ENCODE measurements at places on chromosomes 3 and 15.

GRCh38 chr3:136281966-136282520 is 31.9 kb downstream of the PCCB start:
- DNase-seq: no peak

DNA sequence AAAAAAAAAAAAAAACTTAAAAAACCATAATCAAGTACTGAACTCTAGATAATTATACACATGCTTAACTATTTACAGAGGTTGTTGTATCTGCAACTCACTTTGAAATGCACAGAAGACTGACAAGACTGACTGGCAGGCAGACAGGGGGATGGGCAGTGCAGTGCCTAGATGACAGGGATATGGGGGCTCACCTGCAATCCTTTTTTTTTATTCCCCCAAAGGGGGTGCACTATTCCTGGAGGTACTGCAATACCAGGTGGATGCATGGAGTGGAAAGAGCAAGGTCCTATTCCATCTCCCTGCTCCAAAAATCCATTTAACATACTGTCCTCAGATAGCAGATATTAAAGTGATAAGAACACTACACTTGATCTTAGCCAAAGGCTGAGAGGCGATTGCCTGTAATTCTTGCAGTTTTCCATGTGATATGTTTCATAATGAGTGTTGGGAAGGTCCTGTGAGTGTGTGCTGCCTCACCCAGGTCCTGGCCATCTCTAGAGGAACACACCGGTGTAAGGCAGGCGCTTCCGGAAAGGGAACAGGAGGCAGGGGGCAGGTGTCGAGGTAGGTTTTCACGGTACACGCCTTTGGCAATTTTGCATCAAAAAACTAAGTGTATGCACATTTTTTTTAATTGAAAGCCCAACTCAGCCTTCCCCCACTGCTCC is 22.7 kb downstream of the SEC61A1 start:
- DNase-seq: no peak

GRCh38 chr3:197961582-197961945 is 1.5 kb downstream of the LMLN start:
- no peak for DNase-seq

DNA sequence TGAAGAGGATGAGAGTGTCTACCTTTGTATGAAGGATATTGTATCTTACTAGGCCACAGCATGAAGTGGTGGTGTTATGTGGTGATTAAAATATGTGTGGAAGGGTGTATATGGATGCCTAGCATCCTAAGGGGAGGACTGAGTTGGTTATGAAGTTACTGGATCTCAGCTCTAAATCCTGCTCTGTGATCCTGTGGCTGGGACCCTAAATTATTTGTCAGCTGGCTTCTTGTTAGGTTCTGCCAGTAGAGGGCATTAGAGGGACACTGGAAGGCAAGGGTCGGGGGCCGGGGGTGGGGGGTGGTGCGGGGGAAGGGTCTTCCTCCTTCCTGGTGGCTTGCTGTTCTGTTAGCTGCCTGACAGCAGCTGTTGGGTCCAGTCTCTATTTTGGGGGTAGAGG is 34.9 kb downstream of the MORF4L1 start:
- DNase-seq: no peak

DNA sequence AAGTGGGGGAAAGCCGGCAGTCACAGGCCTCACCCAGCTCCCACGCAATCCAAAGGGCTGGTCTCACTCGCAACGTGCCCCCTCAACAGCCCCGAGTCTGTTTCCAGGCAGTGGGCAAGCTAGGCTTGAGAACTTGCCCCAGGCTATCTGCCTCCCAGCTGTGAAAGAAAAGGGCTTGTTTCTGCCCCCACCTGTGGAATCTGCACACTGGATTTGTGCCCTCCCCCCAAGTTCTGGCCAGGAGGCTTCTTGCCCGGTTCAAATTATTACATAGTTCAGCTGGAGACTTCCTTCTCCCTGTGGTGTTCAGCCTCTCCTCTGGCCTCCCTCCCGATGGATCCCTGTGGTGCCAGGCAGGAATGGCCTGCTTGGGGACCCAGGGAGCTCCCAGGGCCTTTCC is 283.9 kb upstream of the LYSMD4 start:
- no peak for DNase-seq

DNA sequence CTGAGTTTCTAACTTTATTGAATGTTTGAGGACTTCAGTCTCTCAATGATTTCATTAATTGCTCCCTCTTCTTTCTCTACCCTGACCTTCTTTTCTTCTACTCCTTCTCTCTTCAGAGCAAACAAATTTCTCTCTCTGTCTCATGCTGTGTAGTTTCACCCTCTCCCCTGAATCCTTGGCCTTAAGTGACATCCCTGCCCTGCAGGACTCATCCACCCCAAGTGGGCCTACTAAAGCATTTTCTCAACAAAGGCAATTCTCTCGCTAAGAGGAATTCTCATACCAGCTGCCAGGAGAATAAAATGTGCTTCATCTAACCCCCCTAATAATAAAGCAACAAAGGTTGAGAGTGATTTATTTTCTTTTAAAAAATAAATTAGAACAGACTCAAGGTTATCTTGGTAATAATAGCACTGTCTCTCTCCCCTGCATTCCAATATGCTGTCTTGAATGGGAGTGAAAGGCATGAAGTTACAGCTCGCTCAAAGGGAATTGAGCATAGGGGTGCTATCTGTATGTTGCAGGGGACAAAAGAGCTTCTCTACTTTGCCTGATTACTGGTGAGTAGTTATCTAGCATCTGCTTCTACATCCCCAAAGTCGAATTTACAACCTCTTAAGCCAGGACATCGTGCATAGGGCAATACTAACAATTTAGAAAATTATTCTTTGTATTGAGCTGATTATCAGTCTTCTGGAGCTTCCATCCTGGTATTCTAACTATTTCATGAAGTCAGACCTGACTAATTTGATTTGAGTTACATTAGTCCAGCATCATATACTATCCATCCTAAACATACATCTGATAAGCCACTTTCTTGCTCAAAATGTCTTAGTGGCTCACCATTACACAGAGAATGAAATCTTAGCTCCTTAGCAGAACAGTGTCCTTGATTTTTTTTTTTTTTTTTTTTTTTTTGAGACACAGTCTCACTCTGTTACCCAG is 76.9 kb upstream of the DNAJC19 start:
- DNase-seq: no peak

DNA sequence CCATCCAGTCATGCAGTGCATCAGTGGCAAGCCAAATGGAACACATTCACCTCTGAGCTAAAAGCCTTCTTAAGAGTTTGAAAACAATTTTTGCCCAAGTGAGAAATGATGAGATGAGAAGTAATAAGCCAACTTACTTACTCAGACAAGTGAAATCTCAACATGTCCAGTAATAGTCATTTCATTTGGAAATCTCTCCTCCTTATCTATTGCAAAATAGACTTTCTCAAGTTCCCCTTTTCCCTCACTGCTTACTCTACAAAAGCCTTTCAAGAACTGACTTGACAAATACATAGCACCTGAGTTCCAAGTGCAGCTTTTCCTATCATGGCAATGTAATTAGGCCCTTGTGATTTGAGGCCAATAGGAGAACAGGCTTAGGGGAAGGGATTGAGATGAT is 282.3 kb downstream of the SLC9A9 start:
- no peak for DNase-seq

DNA sequence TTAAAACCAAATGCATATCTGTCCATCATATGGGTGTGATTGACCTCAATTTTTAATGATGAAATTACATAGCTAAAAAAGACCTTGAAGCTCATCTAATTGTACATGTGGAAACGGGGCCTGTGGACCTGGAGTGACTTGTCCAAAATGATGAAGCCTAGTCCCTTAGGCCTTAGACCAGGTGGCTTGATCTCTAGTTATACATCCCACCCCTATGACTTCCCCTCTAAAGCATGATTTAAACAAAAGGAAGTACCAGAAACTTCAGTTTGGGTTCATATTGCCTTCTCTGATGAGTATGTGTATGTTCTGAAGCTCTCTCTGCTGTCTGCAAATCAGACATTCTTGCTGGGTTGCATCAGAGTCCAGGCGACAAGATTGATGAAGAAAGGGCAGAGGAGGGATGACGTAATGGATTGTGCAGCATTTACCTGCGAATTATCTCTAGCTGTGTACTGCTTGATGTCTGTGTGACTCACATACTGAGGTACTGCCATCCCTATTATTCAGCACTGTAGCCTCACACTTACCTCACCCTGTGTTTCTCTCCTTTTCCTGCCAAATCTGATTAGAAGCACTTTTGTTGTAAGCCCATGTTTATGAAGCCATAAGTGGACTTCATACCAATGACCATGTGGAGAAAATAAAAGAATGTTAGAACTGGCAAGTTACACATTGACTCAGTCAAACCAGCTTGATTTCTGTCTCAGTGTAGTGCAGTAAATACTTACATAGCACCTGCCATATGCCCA is 111.5 kb downstream of the FILIP1L start:
- DNase-seq: no peak

- DNase-seq: no peak
These were observed 17.7 kb downstream of the ACVR2B start for GRCh38 chr3:38471260-38471857.

GRCh38 chr15:60672400-60672799 is 193.5 kb upstream of the ICE2 start:
- DNase-seq: no peak

DNA sequence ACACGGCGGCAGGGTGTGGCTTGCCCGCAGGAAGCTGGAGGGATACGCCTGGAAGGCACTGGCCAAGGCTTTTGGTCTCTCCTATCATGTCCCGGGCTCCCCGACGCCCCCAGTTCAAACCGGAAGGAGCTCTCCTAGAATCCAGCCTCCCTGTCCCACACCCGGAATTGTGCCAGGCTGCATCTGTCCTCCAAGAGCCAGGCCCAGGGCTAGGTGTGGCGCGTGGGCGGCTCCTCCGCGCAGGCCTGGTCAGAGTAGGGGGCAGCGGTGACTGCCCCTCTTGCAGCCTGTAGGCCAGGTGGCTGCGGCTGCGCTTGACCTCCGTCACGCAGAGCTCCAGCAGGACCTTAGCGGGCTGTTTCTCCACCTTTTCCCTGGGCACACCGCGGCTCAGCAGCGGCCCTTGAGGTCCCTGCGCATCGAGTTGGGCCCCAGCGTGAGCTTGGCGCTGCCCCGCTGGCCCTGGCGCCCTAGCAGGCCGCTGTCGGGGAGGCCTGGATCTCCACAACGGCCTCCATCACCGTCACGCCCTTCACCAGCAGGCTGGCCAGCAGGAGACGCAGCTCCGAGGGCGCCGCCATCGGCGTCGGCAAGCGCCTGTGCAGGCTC is 15.9 kb upstream of the SIAH2 start:
- no peak for DNase-seq

- DNase-seq: no peak
These were observed 31.9 kb downstream of the TNK2 start for GRCh38 chr3:195876297-195877064.

Data from amygdala (tissue), 56 donors.